ENCODE measurements at places on chromosomes 6 and 20.

- DNase-seq: no peak
These were observed 47.2 kb downstream of the TOX2 start for GRCh38 chr20:43961541-43962471.

GRCh38 chr6:25132934-25133333 is 146.2 kb upstream of the CARMIL1 start:
- DNase-seq: no peak

GRCh38 chr6:29791162-29791561 is 36.5 kb upstream of the HLA-G start:
- no peak for DNase-seq

DNA sequence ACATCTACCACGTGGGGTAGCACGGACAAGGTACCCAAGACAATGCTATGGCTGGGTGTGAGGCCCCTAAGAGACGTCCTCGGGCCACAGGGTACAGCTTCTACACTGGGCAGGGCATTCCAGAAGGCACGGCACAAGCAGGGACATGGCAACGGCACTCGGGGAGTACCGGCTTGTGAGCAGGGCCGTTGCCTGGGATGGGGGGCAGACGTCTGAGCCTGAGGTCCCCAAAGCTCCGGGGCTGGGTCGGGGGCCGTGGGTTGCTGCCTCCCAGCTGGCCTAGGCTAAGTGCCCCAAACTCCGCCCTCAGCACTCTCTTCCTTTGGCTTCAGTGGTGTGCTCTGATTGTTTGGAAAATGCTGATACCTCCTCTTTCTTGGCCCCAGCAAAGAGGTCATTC is 110.6 kb downstream of the SULF2 start:
- no peak for DNase-seq

DNA sequence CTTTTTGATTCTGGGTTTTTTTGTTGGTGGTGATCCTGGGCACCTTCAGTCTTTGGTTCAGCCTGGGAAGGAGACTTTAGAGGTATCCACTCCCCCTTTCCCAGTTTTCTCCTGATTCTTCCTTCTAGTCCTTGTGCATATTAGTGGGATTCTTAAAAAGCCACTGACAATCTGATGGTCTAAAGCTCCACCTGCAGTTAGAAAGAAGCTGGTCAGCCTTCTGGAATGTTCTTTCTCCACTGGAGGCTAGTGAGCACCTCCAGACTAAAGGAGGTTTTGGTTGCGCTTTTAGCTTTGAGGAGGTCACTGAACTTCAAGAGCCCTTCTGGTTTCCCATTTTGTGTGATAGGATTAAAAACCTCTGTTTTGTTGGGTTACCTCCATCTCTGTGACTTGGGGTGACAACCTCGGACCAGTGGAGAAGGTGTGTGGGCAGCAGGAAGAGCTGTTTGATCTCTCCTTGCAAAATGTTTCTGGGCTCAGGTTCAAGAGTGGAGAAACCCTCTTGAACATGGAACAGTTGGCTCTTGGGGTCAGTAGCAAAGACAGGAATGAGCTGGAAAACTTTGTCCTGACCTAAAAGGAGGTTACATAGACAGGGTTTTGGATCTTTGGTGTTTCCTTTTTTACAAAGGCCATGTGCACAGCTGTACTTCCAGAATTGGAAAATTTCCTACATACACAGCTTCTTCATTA is 29.0 kb downstream of the JARID2 start:
- no peak for DNase-seq

DNA sequence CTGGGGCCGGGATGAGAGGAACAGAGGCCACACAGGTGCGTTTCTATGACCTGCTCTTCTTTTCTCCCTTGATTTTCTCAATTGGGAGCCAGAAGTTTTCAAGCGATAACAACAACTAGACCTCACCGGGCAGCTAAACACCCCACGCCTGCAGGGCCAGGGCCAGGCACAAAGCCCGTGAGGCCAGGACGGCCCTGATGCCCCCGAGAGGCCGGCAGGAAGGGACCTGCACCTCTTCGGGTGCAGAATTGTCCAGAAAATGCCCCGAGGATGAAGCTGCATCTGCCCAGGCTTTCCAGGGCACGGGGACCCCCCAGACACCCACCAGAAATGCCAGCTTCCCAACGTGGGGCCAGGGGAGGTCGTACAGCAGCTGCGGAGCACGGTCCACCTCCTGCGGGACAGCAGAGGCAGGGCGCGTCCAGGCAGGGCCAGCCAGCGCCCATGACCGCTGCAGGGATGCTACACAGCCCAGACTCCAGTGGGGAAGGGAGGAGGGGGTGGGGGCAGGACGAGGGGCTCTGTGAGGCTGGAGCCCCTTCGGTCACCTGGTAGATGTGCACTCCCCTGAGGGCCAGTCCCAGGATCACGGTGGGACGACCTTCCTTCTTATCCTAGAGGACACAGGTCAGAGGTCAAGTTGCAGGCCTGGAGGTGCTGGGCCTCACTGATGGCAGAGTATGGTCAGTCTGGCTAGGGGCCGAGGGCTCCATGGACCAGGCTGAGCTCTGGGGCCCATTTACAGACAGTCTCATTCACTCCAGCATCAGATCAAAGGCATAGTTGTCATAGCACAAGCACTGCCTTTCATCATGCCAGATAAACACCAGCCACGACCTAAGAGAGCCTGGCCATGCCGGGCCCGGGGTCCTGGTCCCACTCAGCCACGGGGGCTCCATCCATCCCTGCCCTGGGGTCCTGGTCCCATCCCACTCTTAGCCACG is 16.4 kb downstream of the FRMD1 start:
- no peak for DNase-seq

DNA sequence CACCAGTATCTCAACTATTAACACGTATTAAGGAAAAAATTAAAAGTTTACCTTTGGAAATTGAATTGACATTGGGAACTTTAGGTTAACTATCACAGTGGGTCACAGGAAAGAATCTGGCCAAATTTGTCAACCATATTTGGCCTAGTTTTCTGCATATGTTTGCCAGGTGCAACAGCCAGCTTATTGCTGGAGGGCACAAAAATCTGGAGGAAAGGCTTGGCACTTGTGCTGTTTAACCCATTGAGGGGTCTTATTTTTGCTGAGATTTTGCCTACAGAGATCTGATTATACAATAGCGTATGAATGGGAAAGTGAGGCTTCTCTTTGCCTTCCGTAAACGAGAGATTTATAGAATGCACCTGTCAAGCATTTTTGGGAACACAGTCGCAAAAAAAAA is 190.4 kb downstream of the PRL start:
- DNase-seq: no peak

GRCh38 chr6:73182021-73182607 is 43.2 kb downstream of the KHDC1L start:
- no peak for DNase-seq

GRCh38 chr6:83958241-83958685 is 75.3 kb upstream of the MRAP2 start:
- no peak for DNase-seq

DNA sequence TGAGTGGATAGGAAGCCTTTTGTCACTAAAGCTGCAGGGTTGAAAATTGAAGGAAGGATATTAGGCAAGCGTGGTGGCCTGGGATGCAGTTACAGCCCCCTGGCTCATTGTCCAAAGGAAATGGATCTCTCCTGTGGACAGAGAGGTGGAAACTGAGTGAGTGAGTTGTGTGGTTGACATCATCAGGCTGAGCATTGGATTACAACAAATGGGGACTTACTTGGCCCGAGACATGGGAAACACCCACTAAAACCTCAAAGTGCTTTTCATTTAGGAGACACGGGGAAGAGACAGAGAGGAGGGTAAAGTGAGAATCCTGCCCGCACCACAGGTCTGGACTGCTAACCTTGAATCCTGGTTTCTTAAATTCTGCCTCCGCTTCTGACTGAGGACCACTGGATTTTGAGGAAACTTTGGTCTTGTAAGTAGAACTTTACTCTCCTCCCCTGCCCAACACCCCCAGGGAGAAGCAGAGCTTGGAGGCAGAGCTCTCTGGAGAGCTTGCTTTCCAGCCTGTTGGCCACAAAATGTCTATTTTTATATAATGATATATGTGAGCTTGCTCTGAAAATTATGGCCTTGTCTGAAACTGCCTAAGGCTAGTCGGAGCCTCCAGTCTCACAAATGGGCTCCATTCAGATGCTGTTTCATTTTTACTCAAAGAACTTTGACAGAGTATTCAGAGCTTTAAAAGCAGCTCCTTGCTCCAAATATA is at the start of gene PKIG:
Gene PKIG, plus strand, starts transcription at position 269 of the 715 bp plus-strand sequence. CDS start 31,978 bp downstream, outside the sequence.
- no peak for DNase-seq

DNA sequence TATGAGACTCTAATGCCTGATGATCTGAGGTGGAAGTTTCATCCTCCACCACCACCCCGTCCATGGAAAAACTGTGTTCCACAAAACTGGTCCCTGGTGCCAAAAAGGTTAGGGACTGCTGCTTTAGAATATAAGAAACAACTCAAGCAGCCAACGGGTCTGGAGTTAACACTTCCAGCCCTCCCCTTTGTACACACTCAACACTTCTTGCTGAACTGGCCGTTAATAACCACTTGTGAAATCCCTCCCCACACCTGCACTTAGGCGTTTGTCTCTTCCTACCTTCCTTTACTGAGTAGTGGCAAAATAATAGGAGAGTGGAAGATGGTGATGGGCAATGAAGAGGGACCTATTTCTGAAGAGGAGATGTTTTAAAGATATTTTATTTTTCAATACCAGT is 10.5 kb downstream of the SAYSD1 start:
- DNase-seq: no peak

- no peak for DNase-seq
These were observed 65.4 kb upstream of the HDDC2 start for GRCh38 chr6:125367036-125367782.

- DNase-seq: no peak
These were observed 41.4 kb downstream of the INSM1 start for GRCh38 chr20:20409331-20409730.

DNA sequence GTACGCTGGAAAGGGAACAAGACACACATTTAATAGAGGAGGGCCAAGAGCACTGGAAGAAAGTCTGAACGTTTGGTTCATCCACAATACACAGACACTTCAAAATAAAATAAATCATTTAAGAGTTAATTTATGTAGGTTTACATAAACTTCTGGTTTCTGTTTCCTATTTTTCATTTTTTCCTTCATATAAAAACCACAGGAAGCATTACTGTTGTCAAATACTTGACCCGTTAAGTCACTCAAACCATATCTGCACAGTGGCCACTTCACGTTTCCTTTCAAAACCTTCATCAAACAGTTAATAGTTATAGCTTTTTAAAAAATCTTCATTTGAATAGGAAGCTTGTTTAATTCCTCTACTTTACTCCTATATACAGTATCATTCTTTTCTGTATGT is 257.6 kb upstream of the THEMIS start:
- no peak for DNase-seq

GRCh38 chr20:18362916-18363315 is 74.6 kb downstream of the ZNF133 start:
- no peak for DNase-seq

GRCh38 chr6:109927052-109927451 is 51.1 kb upstream of the GPR6 start:
- no peak for DNase-seq

DNA sequence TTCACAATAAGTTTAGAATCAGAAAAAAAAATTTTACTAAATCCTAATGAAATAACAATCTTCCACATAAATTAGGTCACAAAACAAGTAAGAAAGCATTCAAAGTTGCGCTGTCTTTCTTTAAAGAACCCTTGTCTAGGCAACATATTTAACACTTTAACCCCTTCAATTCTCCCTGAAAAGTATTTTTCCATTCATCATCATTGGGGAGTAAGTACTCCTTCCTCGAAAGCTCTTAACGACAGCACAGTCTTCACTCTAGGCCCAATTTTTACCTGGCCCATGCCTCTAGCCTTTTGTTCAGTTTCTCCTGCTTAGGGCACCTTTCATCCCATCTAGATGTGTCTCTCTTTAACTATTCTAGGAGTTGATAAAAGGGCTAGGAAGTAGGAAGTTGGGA is 2.6 kb downstream of the TSPYL1 start:
- DNase-seq: no peak

DNA sequence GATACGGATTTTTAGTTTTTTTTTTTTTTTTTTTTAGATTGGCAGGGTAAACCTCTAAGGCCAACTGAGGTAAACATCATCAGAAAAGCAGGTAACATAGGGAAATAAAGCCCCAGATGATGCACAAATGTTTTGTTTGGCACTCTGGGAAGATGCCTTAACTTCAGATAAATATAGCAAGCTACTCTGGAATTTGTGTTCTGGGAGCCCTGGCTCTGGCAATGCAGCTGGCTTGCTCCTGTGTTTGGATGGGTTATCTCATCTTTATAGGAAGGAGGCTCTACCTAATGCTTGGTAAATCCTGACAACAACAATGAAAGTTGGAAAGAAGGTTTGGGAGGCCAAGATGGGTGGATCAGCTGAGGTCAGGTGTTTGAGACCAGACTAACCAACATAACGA is 77.4 kb downstream of the GFOD1 start:
- DNase-seq: no peak

DNA sequence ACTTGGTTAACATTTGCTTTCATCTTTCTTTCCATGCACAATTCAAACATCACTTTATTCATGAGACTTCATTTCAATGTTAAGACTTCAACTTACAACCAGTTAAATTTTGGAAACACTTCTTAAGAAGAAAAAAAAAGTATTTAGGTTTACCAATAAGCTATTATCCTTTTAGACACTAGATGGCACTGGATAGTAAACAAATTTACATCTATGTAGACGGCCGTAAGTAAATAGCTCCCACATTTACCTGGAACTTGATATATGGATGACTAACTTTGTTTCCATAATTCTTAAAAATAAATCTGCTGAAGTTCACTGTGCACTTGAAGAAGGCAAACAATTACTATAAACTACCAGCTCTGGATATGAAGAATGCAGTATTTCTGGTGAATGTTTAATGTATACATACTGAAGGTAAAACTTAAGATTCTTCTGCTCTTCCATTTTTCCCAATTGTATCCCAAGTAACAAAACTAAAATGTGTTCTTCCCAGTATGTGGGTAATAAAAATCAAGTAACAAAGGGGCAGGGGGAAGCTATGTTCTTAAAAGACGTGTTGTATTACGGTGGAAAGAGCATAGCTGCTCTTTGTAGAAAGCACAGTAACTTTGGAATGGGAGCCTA is 130.6 kb upstream of the C6orf118 start:
- peak; percentile 31 for DNase-seq

DNA sequence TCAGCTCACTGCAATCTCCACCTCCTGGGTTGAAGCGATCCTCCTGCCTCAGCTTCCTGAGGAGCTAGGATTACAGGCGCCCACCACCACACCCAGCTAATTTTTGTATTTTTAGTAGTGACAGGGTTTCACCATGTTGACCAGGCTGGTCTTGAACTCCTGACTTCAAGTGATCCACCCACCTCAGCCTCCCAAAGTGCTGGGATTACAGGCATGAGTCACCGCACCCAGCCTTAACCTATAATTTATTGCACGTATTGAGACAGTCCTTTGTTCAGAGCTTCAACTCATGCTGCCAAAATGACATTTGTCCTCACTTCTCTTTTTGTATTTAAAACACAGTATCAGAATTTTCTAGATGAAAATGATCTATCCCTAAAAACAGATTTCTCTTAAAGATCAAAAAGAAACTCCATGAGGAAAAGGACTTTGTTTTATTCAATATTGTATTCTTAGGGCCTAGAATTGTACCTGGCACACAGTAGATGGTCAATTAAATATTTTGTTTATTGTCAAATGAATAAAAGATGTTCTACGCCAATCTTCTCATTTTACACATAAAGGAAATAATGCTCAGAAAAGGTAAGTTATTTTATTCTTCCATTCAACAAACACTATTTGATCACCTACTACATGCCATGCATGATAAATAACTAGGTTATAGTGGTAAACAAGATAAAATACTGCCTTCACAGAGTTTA is 10.8 kb downstream of the SERAC1 start:
- no peak for DNase-seq

Measured in smooth muscle cell of the brain vasculature (primary cell).